ENCODE measurements at places on chromosomes 11 and 22.

GRCh38 chr11:124195189-124195734 lies 12.1 kb downstream of the OR10D3 start:
- ATAC-seq = peak; percentile 82

DNA sequence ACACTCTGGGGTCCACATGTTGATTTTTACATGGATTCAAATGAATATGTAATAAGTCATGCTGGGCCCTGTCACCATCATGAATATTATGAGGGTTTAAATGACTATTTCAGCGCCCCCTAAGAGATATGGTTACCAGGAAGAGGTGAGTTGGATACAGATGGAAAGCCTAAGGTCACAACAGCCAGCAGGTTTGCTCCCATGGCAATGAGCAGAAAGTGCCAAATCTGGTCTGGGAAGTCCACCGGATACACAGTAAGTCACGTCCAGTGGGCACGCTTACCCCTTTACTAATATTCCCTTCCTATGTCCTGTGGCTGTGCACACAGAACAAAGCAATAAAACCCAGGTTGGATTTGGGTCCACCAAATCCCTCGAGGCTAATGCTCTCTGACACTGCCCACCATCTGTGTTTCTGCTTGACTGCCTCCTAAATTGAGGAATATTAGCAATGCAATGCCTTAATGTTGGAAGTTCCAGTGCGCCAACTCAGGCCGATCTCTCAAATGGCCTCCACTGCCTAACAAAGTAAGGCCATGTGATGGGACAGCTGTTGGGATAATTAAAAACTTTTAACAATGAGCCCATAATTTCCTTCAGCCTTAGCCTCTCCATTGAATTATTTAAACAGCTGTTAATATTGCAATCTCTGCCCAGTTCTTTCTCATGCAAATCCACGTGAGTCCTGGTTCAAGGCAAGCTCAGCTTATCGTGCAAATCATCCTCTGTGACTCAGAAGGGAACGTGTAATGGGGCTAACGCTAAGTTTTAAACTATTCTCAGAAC lies 97.6 kb downstream of the SLC1A2 start:
- ATAC-seq = peak; percentile 39

GRCh38 chr11:79173615-79174014 lies 267.2 kb downstream of the TENM4 start:
- no peak for ATAC-seq

GRCh38 chr11:56848141-56848809 lies 99.8 kb upstream of the OR9G4 start:
- ATAC-seq = no peak

DNA sequence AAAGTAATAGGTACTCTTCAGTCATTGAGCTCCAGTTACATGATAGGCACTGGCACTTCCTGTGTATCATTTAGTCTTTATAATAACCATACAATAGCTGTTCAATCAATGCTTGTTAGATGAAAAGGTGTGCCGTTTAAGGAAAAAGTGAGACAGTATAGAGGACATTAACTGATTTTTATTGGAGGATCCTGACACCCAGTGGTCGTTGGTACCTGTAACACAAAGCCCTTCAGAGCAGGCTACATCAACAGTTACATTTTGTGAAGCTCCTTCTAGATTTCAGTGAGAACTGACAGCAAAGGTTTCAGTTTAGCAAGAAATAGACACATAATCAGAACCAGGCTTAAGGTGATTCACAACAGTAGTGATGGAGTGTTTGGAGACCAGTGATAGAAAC lies 44.2 kb downstream of the CCDC81 start:
- ATAC-seq = no peak

DNA sequence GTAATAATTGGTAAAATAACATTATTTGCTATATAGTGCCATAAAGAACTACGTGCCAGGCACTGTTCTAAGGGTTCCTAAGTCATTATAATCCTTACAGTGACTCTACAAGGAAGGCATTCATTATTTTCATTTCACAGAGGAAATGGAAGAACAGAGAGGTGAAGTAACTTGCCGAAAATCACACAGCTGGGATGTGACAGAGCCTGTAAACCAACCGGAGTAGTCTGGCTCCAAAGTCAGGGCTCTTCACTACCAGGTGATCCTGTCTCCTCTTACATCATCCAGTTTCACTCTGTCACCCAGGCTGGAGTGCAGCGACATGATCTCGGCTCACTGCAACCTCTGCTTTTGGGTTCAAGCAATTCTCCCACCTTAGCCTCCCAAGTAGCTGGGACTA lies 59.2 kb upstream of the RBFOX2 start:
- peak; percentile 89 for ATAC-seq

GRCh38 chr11:16321148-16321547 lies 35.2 kb downstream of the SOX6 start:
- ATAC-seq = peak; percentile 38

DNA sequence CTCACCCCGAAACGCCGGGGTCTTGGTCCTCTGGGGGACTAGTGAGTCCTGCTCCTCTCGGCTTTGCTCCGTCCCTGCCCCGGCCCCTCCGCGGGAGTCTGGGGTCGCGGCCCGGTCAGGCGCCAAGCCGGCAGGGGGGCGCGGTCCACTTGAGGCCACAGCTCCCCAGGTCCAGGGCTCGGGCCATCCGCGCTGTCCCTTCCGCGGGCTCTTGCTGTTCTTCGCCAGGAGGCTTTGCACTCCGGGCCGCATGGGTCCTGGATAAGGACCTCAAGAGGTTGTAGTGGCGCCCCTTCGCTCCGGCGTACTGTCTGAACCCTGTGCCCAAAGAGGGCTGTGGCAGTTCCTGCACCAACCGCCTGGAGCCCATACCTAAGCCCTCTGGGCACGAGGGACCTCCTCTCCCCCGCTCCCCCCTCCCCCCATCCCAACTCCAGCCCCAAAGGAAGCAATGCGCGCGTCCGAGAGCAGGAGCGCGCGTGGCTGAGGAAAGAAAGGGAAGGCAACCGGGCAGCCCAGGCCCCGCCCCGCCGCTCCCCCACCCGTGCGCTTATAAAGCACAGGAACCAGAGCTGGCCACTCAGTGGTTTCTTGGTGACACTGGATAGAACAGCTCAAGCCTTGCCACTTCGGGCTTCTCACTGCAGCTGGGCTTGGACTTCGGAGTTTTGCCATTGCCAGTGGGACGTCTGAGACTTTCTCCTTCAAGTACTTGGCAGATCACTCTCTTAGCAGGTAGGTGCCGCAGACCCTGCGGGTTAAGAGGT lies at the start of gene ADM:
Gene ADM, plus strand, starts transcription at position 579 of the 767 bp plus-strand sequence. CDS start 628 bp downstream, outside the sequence.
- peak; percentile 53 for ATAC-seq

DNA sequence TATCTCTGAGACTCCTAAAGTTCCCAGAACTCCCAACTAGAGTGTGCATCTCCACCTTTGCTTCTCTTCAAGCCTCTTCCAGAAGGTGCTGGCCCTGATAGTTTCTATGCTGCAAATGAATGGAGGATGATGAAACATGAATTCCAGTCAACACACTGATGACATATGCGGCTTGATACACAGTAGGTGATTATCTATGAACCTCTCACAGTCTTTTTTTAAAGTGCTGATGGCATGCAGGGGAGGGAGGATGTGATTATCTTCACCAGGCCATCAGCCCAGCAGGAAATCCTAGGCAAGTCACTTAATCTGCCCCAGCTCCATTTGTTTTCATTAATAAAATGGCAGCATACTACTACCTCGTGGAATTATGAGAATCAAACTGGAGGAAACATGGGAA lies 548.5 kb downstream of the SOX6 start:
- no peak for ATAC-seq

- peak; percentile 31 for ATAC-seq
Measured at GRCh38 chr11:35126000-35126878, 12.7 kb upstream of the CD44 start.

DNA sequence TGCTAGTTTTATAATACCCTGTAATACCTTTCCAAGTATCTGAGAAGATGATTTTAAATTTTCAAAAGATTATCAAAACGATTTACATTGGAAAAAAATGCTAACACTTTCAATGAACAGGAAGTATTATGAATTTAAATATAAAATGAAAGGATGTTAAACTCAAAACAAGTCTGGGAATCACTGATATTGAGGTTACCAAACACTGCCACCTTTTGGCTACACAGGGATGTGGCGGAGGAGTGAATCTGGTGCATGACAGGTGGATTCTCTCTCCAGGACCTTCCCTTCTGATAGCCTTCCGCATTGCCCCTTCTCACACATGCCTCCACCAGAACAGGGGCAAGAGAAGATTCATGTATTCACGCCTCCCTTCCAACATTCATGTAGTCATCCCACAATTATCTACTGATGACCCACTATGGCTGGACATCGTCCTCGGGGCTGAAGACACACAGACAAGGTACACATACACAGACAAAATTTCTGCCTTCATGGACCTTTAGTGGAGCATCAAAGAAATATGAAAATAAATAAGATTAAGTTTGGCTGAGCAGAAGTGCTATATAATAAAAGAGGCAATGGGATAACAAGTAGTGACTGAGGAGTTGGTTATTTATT lies 34.7 kb downstream of the ATG16L2 start:
- ATAC-seq = peak; percentile 72

GRCh38 chr11:74185695-74186094 lies 14.6 kb downstream of the PPME1 start:
- ATAC-seq = no peak

DNA sequence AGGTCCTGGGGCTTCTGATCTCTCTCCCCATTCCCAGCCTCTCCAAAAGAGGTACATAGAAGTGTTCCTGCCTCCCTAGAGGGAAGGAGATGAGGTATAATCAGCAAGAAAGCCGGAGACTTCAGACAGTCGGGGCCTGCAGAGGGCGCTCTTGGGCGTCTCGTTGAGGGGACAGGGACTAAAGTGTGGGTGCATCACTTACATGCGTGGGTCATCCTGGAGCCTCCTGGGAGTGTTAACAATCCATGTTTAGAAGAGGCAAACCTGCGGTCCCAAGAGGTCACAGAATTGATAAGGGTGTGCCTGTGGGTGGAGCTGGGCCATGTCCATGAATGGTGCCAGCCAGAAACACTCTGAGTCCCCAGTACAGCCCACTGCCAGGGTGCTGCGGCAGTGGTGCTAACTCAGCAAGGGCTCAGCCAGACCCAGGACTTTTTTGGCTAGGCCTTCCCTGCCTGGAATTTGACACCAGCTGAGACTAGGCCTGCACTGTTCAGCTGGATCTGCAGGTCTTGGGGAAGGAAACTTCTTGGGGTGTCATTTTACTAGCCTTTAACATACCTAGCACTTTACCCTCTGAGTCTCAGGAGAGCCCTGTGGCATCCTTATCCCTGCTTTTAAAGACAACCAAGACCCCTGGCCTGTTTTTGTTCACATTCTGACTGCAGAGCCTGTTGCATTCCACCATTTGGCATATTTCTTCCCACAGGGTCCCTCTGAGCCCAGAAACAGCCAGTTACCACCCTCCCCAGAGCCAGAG lies 5.5 kb downstream of the YDJC start:
- no peak for ATAC-seq

DNA sequence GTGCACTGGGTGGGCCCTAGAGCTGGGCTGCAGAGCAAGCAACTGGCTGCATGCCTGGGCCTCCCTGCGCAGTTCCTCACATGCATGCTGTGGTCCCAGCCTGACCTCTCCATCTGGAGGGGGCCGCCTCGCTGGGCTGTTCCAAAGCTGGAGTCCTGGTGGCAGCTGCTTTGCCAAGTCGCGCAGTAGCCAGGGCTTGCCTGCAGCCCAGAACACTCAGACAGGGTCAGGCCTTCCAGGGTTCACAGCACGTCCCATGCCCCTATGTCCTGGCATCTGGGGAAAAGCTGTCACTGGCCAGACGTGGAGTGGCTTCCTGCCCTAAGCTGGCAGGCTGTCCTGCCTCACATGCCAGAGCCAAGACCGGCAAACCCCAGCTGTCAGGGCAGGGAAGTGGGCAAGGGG lies 16.5 kb upstream of the CDC42EP2 start:
- peak; percentile 38 for ATAC-seq

DNA sequence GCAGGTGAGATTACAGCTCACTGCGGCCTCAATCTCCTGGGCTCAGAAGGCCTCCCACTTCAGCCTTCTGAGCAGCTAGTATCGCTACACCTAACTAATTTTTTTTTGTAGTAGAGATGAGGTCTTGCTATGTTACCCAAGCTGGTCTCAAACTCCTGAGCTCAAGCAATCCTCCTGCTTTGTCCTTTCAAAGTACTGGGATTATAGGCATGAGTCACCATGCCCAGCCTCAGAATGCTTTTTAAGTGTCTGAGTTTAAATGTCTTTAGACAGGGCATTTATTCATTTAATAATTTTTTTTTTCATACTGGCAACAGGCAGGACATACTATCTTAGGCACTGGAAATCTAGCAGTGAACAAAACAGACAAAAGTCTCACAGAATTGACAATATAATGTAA lies 27.7 kb downstream of the LRP4 start:
- ATAC-seq = peak; percentile 63

DNA sequence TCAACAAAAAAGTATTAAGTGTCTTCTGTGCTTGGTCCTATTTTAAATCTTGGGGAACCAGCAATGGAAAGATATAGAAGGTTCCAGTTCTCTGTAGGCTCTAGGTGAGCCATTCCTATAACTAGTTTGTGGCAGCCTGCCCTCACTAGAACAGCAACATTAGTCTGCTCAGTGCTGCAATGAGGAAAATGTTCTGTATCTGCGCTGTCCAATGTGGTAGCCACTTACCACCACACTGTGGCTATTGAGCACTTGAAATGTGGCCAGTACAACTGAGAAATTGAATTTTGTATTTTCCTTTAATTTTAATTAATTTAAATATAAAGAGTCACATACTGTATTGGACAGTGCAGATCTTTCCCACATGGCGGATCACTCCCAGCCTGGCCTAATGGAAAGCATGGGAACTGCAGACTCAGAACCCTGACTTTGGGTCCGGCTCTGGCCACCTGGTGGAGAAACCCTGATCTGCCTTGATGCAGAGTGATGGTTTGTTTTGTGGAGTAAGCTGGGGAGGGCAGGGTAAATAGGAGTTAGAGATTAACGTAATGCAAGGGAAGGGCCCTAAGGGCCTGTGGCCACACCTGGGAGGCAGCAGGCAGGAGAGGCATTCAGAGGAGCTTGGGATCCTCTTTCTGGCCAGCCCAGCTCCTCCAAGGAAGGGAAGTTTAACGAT lies 101.0 kb downstream of the ME3 start:
- peak; percentile 35 for ATAC-seq

GRCh38 chr11:36237391-36237790 lies 51.8 kb downstream of the COMMD9 start:
- no peak for ATAC-seq

DNA sequence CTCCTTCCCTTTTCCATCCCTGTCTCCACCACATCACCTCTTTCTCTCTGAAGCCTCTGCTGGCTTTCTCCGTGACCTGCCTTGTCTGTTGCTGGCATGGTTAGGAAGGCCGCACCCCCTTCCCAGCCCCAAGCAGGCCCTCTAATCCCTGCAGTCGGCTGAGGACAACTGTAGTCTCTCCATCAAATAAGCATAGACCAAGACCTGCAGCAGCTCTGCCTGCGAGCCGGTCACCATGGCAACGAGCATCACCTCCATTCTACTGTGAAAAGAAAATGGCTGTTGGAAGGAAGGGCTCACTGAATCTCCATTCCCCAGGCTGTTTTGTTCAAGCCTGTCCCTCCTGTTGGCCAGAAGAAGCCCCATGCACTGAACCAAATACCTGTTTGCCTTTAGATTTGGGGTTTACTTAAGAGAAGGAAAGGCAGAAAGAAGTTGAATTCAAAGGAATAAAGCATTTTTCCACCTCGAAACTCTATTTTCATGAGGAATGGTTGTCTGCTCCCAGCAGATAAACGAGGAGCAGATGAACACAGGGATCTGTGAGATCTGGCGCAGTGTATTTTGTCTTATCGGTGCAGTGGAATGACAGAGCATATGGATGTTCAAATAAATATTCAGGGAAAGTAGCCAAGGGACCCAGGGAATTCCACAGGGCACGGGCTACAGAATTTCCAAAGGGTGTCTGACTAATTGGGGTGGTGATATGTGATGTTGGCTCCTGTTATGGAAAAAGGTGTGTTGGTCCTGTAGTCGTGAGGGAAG lies 113.1 kb upstream of the TTC12 start:
- ATAC-seq = no peak

Data from esophagus mucosa (tissue), 1 donor.